ENCODE measurements at places on chromosomes 2 and 18.

DNA sequence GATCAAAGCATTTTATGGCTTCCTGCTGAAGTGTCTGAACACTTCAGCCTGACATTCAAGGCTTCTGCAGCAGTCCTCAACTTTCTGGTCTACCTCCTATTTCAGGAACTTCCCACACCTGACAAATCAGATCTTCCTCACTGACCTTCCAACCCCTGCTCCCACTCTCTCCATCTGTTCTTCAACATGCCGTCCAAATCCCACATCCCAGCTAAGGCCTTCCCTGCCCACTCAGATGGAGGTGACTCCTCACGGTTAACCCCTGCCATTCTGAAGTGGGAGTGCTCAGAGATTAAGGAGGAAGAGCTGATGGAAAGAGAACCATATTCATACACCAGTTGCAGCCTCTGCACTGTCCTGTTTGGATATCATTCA is 104.8 kb downstream of the POLR1A start:
- DNase-seq, result no peak

DNA sequence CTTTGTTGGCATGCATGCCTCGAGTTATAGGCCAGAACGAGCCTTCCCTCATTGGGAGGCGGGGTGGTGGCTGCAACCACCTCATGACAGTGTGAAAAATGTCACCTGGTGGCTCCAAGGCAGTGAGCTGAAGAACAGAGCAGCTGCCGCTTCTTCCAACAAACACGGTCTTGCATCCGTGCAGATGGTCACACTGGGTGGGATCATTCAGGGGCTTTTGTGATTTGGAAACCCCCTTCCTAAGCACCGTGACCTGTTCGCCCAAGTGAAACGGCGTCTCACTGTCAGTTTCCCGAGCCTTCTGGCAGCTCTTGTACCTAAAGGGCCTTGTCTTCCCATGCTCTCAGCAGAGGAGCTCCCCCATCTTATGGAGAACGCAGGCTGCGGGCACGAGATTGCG is 159.7 kb downstream of the NAPG start:
- DNase-seq, result no peak

- no peak for DNase-seq
Measured at GRCh38 chr18:76557026-76557575, 62.1 kb upstream of the ZNF516 start.

DNA sequence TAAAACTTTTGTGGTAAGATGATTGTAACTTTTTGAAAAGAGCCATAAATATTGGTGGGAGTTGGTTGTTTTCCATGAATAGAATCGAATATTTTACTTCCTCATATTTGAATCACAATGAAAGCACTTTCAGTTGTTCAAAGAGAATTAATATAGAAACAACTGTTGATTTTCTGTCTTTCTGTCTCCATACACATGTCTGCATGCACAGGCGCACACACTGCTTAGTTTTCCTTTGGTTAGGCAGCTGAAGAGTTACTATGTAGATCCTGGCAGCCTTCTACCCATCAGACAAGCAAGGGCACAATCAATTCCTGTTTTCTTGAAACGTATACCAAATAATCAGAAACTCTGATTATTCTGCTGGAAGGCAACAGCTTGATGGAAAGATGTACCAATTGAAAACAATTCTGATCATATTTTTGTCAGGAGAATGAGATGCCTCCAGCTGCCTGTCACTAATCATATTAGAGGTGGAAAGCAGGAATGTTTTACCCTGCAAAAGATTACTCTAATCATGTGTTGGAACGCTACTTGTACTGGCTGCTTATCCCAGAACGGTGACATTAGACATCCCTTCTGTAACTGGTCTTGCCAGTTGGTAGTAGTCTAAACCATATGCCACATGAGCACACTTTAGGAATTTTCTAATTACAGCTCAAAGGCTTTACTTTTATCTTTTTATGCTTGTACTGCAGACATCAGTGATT is 24.0 kb downstream of the SPATS2L start:
- no peak for DNase-seq

All from Kasumi-1 (cell line).